Stimulated activated CD8-positive, alpha-beta memory T cell treated with anti-CD3 and anti-CD28 coated beads, Interleukin-7, amount 100 ng/mL, for 4 hours (primary cell): ENCODE measurements at places on chromosomes 3 and 15.

GRCh38 chr15:23912191-23912590, 225.1 kb upstream of the NDN start:
- no peak for DNase-seq

DNA sequence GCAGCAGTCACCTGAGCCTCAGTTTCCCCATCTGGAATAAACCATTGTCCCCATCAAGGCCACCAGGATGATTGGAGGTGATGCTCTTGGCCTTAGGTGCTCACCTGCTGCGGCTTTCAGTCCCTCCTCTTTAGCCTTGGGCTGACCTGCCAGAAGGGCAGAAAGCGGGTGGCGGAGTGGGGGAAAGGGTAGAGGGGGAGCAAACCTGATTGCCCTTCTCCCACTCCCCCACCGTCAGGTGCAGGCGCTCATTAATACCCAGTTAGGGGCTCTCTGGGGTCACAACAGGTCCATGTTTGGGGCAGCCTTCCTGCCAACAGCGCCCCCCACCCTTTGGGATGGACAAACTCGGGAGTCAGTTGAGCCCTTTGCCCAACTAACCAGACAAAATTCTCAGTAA, 50.5 kb downstream of the GRIP2 start:
- DNase-seq = no peak

DNA sequence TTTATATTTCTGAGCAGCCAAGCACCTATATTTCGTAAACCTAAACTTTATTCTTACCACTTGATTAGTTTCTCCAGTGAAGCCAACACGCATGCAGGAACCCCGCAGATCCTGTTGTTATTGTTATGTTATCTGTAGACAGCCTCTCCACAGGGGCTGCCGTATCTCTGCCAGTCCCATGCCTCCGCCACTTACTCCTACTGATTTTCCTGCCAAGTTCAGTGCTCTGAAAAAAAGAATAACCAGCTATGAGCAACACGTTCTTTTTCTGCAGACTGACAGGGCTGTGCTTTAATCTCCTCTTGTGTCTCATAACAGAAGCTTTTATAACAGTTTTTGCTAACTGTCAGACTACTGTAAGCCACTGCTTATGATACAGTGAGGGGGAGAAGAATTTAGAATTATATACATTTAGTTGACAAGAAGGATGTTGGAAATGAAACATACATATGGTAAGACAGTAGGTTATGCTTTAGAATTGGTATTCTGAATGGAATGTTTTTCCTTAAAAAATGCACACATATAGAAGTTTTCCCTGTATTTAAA, 347.4 kb downstream of the SI start:
- DNase-seq = no peak

DNA sequence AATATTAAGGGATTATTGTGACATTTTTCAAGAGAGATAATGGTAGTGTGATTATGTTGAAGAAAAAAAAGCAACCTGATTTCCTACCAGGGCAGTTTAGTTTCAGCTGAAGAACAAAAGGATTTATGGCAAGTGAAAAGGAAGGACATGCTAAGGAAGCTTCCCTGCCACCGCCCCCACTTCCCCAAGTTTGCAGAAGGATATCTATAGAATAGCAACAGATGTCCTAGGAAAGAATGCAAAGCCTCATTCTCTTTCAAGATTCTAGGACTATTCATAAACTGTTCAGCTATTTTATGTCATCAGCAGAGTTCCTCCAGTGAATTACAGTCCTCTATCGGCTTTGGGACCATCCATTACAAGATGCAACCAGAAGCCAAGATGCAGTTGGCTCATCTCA, 160.8 kb downstream of the SATB1 start:
- DNase-seq = no peak

- no peak for DNase-seq
Measured at GRCh38 chr3:143671626-143672025, 176.6 kb downstream of the SLC9A9 start.

- no peak for DNase-seq
Measured at GRCh38 chr3:54800478-54800877, 127.4 kb downstream of the LRTM1 start.

DNA sequence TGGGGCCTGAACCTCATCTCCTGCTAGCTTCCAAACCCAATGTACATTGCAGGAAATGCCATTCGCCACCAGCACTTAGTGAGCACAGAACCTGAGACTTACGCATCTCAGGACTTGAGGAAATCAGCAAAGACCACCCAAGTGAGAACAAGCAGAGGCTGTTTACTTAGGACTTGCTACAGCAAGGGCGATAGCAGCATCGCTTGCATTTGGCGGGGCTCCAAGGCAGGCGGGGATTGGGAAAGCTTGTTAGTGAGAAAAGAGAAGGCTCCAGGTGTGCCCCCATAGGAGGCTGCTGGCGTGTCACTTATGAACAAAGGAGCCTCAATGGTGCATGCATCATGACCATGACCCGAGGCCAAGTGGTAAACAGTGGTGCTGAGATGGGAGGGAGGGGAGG, 19.7 kb downstream of the SLC6A20 start:
- DNase-seq = no peak

GRCh38 chr3:159817571-159817970, 171.1 kb upstream of the IL12A start:
- no peak for DNase-seq
